Activated CD4-positive, alpha-beta T cell treated with anti-CD3 and anti-CD28 coated beads for 4 hours (primary cell): ENCODE measurements at places on chromosomes 13 and 19.
A peak's percentile ranks its signal among the peaks of the same experiment; 100 is the strongest.

GRCh38 chr19:38303517-38304351 lies at the start of gene C19orf33:
Gene C19orf33 (plus strand): TSS chr19:38304251. CDS start chr19:38304262, 11 bp downstream.
- DNase-seq = no peak

- no peak for DNase-seq
Observed at GRCh38 chr19:32269831-32270230, 75.6 kb upstream of the ZNF507 start.

GRCh38 chr19:14479975-14480699 lies 5.0 kb upstream of the PTGER1 start:
- peak; percentile 54 for DNase-seq

- no peak for DNase-seq
Observed at GRCh38 chr19:56596676-56597075, 1.6 kb downstream of the ZNF71 start.

- DNase-seq = no peak
Observed at GRCh38 chr19:19710506-19710905, 22.4 kb downstream of the ZNF14 start.

GRCh38 chr19:22608441-22608840 lies 25.7 kb upstream of the ZNF492 start:
- no peak for DNase-seq

DNA sequence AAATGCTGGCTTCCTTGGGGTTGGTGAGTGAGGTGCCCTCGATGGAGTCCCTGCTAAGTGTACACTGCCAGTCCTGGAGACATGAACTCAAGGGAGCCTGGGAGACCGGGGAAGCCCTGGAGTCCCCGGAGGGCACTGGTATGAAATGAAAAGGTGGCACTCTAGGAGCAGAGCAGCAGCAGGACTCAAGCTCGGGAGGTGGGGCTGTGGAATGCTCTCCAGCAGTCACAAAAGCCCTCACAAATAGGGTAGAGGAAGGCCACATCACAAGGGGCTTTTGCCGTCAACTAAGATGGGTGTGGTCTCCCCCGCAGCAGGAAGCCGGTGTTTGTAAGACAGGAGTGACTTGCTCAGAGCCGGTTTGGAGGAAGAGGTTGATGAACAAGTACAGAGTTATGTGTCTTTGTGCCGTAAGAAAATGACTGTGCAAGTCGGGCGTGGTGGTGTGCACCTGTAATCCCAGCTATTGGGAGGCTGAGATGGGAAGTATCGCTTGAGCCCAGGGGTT lies 19.3 kb downstream of the CCNE1 start:
- peak; percentile 51 for DNase-seq

GRCh38 chr19:1240925-1241324 lies 626 bp upstream of the ATP5F1D start:
- no peak for DNase-seq

DNA sequence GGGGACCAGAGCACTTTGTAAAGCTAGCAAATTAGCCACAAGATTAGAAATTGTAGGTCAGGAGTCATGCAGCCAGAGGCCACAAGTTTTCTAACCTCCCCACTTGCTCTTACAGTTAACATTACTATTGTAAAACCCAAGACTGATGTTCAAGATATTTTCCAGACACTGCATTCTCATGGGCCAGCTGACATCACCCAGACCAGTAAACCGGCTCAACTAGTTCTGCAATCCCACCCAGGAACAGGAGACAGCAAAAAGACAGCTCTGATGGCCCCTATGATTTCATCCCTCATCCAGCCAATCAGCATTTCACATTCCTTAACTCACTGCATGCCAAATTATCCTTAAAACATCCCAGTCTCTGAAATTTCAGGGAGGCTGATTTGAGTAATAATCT lies 178.5 kb downstream of the PRR20E start:
- no peak for DNase-seq

DNA sequence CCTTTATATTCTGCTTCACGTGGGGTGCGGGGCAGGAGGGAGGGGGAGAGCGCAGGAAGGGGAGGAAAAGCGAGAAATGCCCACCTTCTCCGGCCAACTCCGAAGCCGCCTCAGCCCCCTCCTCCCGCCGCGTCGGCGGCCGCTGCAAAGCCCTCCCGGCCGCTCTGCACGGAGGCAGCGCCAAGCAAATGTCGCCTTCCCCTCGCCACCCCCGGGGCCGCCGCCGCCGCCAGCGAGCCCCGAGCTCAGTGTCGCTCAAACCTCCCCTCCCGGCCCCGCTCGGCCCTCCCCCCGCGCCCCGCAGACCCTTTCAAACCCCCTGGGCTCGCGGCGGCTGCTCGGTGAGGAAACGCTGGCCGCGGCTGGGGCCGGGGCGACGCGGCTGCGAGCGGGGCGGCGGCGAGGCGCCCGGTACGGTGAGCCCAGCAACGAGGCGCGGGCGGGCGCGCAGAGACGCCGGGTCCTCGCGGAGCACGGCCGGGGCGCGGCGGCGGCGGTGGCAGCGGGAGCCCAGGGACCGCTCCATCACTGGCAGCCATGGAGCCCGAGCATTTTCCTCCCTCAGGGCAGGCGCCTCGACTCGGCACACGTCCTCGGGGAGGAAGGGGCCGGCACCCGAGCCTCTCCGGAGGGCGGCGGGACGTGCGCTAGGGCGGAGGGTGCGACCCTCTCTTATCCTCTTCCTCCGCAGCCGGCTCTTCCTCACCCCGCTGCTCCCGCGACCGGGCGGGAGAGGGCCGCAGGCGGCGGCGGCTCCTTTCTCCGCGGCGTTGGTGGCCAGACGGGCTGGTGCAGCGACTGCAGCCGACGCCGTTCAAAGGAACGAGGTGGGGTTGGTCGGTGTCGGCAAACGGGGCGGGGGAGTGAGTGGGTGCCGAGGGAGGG lies 463 bp upstream of the TSC22D1 start:
- DNase-seq = peak; percentile 32

- no peak for DNase-seq
Observed at GRCh38 chr19:10766671-10767201, 48.9 kb downstream of the DNM2 start.
